ENCODE measurements at places on chromosomes 12 and 14.
A peak's percentile ranks its signal among the peaks of the same experiment; 100 is the strongest.

- peak; percentile 20 for DNase-seq
Observed at GRCh38 chr12:25249931-25250738, 594 bp downstream of the KRAS start.

DNA sequence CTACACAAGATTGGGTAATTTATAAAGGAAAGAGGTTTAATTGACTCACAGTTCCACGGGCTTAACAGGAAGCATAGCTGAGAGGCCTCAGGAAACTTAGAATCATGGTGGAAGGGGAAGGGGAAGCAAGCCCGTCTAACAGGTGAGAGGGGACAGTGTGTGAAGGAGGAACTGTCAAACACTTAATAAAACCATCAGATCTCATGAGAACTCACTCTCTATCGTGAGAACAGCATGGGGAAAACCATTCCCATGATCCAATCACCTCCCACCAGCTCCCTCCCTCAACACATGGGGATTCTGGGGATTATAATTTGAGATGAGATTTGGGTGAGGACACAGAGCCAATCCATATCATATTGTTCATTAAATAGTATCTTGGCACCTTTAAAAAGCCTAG lies 56.1 kb downstream of the EPS8 start:
- no peak for DNase-seq

DNA sequence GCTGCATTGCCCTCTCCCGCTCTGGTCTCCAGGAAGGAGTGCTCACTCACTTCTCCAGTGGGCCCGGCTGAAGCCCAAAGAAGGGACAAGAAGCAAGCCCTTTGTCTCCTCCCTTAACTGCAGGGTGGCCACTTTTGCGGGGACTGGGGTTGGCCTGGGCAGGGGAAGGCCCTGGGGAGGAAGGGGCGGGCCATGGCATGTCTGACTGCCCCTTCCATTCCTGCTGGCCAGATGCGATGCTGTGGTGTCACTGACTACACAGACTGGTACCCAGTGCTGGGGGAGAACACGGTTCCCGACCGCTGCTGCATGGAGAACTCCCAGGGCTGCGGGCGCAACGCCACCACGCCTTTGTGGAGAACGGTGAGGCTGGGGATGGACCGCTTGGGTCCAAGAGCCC lies 203.8 kb downstream of the TSPAN9 start:
- DNase-seq, result no peak

GRCh38 chr14:84003346-84003745 lies 1526.6 kb upstream of the FLRT2 start:
- no peak for DNase-seq

GRCh38 chr12:23169696-23170013 lies 544.7 kb downstream of the ETNK1 start:
- no peak for DNase-seq

DNA sequence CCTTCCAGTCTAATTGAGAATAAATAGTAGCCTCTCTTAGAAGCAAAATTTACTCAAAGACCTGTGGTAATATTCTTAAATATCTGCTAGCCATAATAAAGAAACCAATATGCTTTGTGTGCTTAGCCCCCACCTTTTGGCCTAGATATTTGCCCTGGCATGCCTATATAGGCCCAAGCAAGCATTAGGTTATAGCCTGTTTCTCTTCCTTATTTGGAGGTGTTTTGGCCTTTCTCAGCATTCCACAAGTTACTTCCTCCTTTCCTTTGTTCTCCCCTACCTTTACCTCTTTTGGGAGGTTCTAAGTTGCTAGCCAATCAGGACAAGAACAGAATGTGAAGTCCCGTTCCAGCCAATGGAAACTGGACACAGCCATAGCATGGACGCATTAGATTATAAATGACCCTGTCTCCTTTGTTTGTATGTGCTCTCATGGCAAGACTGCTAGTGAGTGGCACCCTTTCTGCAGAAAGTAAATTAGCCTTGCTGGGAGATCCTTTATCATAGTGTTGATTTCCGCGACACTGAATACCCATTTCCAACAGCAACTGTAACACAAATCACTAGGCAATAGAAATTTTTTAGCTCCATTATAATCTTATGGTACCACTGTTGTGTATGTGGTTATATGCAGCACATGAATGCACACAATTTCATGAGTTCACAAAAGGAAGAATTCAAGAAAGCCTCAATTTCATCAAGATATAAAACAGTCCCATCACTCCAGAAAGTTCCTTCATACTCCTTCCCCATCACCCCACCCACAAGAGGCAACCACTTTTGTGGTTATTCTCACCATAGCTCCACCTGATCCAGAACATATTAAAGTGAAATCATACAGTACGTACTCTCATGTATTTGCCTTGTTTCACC lies 37.6 kb downstream of the CEP83 start:
- no peak for DNase-seq

GRCh38 chr14:71050227-71050823 lies 143.1 kb downstream of the PCNX1 start:
- no peak for DNase-seq

DNA sequence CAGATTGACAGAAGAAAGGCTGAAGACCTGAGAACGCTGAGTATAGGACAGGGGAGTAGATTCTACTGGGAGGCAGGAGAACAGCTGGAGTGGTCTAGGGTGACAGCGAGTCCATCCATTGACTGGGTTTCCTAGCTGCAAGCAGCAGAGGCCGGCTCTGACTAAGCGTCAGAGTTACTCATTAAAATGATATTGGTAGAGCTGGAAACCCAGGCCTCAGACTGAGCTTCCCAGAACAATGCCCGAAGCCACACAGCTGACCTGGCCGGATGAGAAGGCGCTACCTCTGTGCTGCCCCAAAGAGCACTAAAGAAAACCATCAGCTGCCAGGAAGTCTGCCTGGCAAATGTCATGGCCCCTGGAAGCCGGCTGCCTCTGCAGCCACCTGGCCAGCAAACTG lies 78.5 kb upstream of the FZD10 start:
- no peak for DNase-seq

- DNase-seq, result no peak
Observed at GRCh38 chr12:68462803-68463202, 130.6 kb upstream of the MDM1 start.

GRCh38 chr14:89870316-89870715 lies 84.2 kb downstream of the EFCAB11 start:
- no peak for DNase-seq

GRCh38 chr14:106811162-106811561 lies 1284.8 kb downstream of the TMEM121 start:
- no peak for DNase-seq

GRCh38 chr12:95851606-95852005 lies 7.1 kb upstream of the SNRPF start:
- no peak for DNase-seq

DNA sequence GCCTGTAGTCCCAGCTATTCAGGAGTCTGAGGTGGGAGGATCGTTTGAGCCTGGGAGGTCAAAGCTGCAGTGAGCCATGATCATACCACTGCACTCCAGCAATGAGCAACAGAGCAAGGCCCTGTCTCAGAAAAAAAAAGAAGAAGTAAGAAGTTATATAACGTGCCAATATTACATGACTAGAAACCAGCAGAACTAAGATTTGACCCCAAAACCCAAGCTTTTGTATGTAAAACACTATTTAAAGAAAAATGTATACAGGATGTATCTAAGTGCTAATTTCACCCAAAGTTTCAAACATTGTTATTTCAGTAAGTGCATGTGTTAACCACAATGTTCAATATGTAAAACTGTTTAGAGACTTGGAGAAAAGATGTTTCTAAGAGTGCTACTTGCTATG lies 94.7 kb downstream of the SLC5A8 start:
- DNase-seq, result no peak

DNA sequence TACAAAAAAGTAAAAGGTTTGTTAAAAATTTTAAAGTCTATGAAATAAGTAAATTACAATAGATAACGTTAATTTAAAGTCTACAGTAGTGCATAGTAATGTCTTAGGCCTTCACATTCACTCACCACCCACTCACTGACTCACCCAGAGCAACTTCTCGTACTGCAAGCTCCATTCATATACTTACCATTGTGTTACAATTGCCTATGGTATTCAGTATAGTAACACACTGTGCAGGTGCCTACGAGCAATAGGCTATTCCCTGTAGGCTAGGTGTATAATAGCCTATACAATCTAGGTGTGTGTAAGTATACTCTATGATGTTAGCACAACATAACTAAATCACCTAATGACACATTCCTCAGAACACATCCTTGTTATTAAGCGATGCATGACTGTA lies 435.3 kb upstream of the TMTC1 start:
- DNase-seq, result no peak

DNA sequence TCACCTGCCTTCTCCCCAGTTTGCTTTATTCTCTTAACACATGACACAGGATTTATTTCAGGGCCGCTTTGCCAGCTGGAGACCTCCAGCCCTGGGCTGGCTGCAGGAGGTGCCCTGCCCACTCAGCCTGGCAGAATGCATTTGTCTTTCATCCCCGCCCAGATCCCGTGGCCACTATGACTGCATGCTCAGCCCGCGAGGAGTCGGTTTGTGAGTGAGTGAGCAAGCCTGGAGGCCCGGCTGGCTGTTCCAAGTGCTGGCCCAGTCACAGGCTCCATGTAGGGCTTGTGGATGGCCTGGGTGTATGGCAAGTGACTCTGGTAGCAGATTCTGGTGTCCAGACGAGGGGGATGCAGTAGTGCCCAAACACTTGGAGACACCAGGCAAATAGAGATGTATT lies 2.1 kb downstream of the TDP1 start:
- peak; percentile 62 for DNase-seq

- no peak for DNase-seq
Observed at GRCh38 chr14:85688006-85688405, 158.1 kb downstream of the FLRT2 start.

- no peak for DNase-seq
Observed at GRCh38 chr14:90797451-90797850, 18.8 kb downstream of the TTC7B start.

DNA sequence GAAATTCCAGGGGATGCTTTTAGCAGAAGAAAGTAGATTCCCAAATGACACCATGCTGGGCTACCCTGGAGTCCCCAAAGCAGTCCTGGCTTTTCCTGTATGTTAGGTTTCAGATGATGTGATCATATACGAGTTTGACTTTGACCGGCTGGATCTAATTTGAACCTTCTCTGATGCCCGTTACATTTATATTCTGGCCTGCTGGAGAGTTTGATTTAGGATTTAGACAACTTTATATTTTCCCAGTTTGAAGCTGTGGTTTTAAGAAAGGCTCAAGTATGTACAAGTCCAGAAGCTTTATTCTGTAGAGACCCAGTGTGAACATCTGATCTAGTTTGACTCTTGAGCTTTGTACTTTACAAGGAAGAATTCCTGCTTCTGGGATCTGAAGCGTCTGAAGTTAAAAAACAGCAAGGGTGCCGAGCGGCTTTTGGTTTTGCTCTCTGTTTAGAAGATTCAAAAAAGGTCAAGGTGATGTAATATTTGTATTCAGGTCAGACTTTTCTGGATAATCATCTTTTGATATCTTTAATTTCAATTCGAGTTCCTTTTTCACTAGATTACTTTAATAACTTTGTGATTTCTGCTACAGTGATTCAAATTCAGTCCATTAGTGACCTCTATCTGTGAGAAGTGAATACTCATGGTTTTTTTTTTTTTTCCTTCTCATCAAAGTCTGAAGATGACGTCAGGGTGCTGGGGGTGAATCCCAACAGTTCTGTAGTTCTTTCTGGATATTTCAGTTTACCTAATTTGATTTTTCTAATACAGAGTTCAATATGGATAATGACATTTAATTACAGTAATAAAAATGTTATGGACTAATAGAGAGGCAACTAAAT lies 6.3 kb downstream of the FLRT2 start:
- peak; percentile 48 for DNase-seq

DNA sequence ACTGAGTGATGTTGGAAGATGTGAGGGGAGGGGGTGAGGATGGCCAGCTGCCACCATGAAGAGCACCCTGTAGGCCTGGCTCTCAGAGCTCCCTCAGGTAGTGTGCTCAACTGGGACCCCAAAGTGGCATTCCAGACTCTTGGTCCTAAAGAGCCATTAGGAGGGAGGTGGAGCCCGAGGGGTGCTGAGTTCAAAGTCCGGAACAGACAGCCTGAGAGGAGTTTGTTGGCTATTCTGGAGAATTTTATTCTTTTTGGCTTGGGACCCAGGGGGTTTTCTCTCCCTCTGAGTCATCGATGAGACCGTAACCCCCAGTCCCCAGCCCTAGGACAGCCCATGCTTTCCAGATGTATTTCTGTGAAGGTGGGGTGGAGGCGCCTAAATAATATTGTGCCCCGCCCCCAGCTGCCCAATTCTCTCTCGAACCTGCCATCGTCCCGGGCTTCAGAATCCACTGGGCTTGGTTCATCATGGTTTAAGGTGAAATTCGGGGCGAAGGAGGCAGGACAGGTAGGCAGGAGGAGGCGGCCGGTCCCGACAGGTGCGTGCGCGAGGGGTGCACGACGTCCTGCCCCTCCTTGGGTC lies 690 bp upstream of the RBP5 start:
- no peak for DNase-seq

GRCh38 chr12:5910790-5911548 lies 34.1 kb downstream of the ANO2 start:
- DNase-seq, result no peak

GRCh38 chr14:52457411-52457810 lies 94.9 kb downstream of the TXNDC16 start:
- DNase-seq, result no peak

DNA sequence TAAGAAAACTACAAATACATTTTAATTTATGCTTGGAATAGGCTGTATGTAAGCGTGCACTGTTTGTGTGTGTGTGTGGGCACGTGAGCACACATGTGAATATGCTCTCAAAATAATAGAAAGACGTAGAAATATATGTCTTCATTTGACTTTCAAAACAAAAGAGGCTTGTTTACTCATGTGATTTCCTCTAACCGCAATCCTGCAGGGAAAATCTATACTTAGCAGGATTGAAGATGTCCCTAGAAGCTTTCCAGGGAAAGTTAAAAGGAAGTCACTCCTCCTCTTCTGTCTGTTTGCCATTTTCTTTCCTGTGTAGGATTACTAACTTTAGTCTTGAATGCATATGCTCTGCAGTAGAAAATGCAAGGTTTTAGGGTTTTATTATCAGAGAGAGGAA lies 404.7 kb downstream of the MDGA2 start:
- no peak for DNase-seq

- DNase-seq, result no peak
Observed at GRCh38 chr14:57845802-57846531, 19.9 kb downstream of the SLC35F4 start.

- no peak for DNase-seq
Observed at GRCh38 chr12:54932691-54933090, 51.9 kb downstream of the TESPA1 start.

DNA sequence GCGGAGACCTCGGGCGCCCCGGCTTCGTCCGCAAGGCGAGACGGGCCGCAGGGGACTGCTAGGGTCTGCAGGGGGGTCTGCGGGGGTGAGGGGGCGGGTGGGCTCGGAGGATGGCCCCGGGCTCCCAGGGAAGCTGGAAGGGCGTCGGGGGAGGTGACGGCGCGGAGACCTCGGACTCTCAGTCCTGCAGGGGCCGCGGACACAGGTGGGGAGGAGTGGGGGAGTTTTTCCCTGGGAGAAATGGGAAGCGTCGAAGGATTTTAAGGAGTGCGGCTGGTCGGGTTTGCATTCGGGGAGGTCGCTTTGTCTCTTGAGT lies 25.9 kb downstream of the ZBTB42 start:
- no peak for DNase-seq

DNA sequence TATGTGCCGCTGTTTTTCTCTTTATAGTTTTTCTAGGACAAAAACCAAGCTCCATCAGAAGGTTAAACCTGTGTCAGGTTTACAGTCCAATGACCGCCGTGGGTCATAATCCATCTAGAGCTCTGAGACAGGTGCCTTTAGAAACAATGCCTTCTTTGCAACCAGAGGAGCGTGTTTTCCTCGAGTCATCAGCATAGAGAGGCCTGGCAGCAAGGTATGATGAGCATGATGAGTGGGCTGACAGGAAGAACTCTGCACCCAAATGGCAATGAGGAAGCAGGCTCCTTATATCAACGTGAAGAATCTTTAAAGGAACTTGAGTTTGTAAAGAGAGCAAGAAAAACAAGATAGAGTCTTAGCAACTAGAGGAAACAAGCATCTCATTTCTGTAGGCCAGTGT lies 60.5 kb upstream of the NUDT4 start:
- no peak for DNase-seq
